Femur (tissue), 1 donor: ENCODE measurements at places on chromosomes 7 and 10.

GRCh38 chr10:21039721-21040120, 142.6 kb upstream of the NEBL start:
- DNase-seq = no peak

DNA sequence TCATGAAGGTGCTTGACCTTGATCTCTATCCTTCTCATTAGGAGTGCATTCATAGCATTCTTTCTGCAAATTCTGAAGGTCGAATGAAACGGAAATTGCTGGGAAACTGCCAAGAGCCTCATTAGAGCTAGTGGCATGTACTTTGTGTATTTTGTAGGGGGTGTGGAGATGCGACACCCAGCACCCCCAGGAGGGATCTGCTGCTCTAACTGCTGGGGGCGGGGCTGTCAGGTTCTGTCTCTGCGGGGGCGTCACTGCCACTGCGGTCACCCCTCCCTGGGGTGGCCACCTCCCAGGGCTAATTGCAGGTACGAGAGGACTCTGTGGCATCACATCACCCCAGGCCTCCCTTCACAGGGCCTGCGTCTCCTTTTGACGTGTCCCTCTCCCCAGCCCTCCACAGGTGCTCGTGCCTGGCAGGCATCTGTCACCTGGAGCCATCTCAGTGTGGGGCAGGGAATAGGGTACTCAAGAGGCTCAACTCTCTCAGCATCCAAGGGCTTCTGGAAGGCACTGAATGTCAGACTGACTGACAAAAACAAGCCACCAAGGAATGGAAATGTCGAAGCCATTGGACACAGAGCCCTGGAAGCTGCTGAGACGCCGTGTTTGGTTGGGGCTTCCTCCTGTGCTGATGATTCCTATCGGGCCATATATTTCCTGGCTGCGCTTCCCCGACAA, 151.1 kb downstream of the ACTR3B start:
- no peak for DNase-seq

DNA sequence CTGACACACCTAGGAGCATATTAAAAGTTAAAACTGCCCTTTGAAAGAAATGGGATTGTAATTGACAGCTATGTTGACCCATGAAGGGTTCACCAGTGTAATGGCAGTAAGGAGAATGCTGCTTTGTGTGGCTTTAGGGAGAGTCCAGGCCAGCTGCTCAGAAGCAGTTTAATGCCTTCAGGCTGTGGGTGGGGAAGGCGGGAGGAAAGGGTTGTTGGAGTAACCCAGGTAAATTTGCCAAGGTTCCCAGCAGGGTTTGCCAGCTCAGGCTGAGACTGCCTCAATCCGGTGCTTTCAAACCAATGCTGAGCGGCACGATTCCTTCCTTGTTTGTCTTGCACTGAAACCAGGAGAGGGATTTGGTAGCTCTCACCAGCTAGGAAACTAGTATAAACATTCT, 637.2 kb downstream of the INHBA start:
- no peak for DNase-seq

GRCh38 chr7:9302436-9302835, 869.0 kb downstream of the NXPH1 start:
- no peak for DNase-seq

DNA sequence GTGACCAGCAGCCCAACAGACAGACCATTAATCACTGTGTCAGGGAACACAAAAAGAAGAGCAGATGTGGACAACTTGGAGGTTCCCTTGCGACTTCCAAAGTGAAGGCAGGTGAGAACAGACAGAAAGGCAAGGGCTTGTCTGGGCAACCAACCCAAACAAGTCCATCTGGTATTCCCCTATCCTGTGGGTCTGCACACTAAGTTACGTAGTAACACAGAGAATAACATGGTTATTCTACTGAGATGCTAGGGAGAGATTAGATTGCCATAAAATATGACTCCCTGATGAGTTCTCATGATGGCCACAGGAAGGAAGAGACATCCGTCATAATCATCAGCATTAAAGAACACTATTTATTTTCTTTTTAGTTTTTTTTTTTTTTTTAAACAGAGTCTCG, 252.2 kb downstream of the CALN1 start:
- no peak for DNase-seq
